ENCODE measurements at places on chromosomes 4 and X.
A peak's percentile ranks its signal among the peaks of the same experiment; 100 is the strongest.

GRCh38 chrX:13369256-13370030 lies 49.6 kb upstream of the ATXN3L start:
- peak; percentile 77 for DNase-seq

GRCh38 chr4:147940171-147940570 lies 208.3 kb downstream of the ARHGAP10 start:
- no peak for DNase-seq

DNA sequence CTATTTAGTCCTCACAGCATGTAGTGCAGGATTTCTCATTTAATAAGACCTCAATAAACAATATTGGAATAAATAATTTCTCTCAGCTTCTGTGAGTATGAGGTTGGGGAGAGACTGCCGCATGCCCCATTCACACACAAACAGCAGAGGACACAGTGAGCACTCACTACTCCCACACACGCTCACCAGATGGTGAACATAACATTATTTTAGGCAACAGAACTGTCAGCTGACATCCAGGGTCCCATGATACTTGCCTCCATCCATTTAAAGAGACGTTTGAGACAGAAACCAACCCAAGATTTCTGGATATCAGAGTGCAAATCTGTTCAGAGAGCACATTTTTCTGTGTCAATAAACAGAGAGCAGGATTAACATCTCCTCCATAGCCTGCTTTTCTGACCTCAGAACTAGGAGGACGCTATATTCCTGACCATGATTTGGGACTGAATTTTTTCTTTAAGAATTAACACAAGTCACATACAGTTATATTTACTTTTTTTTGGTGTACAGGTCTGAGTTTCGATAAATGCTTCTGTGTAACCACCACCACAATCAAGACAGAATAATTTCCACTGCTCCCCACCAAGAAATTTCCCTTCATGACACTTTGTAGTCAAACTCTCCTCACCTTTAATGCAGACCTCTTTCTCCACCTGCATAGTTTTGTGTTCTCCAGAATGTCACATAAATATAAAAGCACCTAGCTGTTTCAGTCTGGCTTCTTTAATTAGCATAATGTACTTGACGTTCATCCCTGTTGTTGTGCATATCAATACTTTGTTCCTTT lies 16.7 kb downstream of the GPRIN3 start:
- DNase-seq = no peak

GRCh38 chr4:102586644-102587021 lies 85.5 kb downstream of the NFKB1 start:
- DNase-seq = no peak

GRCh38 chrX:155052738-155053498 lies 18.0 kb downstream of the CMC4 start:
- no peak for DNase-seq

GRCh38 chrX:66023385-66024091 lies 16.3 kb downstream of the VSIG4 start:
- DNase-seq = no peak

DNA sequence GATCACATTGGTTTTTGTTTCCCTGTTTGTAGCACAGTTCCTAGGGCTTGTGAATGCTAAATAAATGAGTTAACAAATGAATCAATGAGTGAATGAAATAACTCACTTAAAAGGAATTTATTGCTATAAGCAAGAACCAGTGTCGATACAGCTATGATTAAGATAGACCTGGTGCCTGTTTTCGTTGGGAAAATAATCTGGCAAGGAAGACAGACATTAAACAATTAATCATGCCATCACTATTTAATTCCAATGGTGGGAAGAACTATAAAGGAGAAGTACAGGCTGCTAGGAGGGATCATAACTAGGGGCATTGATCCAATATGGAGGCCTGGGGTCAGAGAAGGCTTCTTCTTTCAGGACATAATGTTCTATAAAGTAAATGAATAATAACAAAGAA lies 4.5 kb upstream of the CBR4 start:
- no peak for DNase-seq

- DNase-seq = no peak
Measured at GRCh38 chrX:154908821-154909220, 22.7 kb downstream of the F8A1 start.

DNA sequence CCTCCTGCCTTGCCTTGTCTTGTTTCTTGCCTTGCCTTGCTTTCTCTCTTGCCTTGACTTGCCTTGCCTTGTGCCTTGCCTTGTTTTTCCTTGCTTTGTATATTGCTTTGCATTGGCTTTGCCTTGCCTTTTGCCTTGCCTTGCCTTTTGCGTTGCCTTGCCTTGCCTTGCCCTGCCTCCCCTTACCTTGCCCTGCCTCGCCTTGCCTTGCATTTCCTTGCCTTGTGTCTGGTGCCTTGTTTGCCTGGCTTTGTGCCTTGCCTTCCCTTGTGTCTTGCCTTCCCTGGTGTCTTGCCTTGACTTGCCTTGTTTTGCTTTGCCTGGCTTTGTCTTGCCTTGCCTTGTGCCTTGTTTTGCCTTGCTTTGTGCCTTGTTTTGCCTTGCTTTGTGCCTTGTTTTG lies 89.7 kb downstream of the TAB3 start:
- DNase-seq = no peak

GRCh38 chr4:104472766-104473165 lies 21.9 kb downstream of the CXXC4 start:
- no peak for DNase-seq

All from COR-L47 (cell line).